Esophagus squamous epithelium (tissue), 5 donors: ENCODE measurements at places on chromosomes 1 and 21. TPM values are rescaled to one million over a fixed set of nuclear protein-coding genes. Genes with fewer than 3 reads are reported as not detected.

The RASAL2 gene
- total RNA-seq: 29.8 TPM

DNA sequence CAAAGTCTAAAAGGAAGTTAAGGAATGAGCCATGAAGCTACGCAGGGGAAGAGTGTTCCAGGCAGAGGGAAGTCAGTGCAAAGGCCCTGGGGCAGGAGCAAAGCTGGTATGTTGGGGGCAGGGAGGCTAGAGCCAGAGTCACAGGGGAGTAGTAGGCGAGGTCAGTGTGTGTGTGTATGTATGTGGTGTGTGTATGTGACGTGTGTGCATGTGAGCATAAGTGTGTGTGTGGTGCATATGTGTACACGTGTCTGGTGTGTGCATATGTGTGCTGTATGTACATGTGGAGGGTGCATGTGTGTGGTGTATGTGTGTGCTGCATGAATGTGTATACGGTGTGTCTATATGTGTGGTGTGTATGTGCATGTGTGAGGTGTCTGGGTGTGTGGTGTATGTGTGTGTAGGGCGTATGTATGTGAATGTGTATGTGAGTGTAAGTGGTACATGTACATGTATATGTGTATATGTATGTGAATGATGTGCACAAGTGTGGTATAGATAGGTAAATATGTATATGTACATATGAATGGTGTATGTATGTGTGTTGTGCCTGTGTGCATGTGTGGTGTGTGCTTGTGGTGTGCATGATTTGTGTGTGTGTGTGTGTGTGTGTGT, 20.8 kb upstream of the NID1 start:
- no peak for DNase-seq
- no peaks in the 10 kb centered on the region for H3K36me3 ChIP-seq
- H3K4me3 ChIP-seq: no peak overlapping the region
- H3K27me3 ChIP-seq: no peaks in the 10 kb centered on the region
- H3K27ac ChIP-seq: no peak overlapping the region

GRCh38 chr1:94285031-94285654, 47.8 kb upstream of the ARHGAP29 start:
- H3K27ac ChIP-seq: no peak overlapping the region
- H3K27me3 ChIP-seq: no peaks in the 10 kb centered on the region
- H3K36me3 ChIP-seq: no peaks in the 10 kb centered on the region

- DNase-seq: no peak
- H3K4me1 ChIP-seq: peaks cover 51% of the 10 kb centered on the region
- no peaks in the 10 kb centered on the region for H3K27me3 ChIP-seq
- peak overlapping the region; percentile 86 for H3K27ac ChIP-seq
- peaks cover 100% of the 10 kb centered on the region for H3K36me3 ChIP-seq
- H3K4me3 ChIP-seq: no peak overlapping the region
Measured at GRCh38 chr1:44644806-44645205, 29.5 kb downstream of the TMEM53 start.

- H3K4me1 ChIP-seq: no peaks in the 10 kb centered on the region
- no peak for DNase-seq
- no peak overlapping the region for H3K4me3 ChIP-seq
- H3K27me3 ChIP-seq: no peaks in the 10 kb centered on the region
- no peak overlapping the region for H3K27ac ChIP-seq
Measured at GRCh38 chr1:62516600-62516999, 79.8 kb downstream of the USP1 start.

- H3K27ac ChIP-seq: peak overlapping the region; percentile 65
- peaks cover 4% of the 10 kb centered on the region for H3K4me1 ChIP-seq
- peak overlapping the region; percentile 29 for H3K4me3 ChIP-seq
- DNase-seq: no peak
- no peaks in the 10 kb centered on the region for H3K27me3 ChIP-seq
Measured at GRCh38 chr1:38527373-38527966, 332.1 kb downstream of the RRAGC start.

GRCh38 chr1:86018283-86018923, 138.2 kb downstream of the COL24A1 start:
- no peak overlapping the region for H3K27ac ChIP-seq
- H3K4me3 ChIP-seq: no peak overlapping the region
- H3K4me1 ChIP-seq: no peaks in the 10 kb centered on the region
- DNase-seq: no peak

DNA sequence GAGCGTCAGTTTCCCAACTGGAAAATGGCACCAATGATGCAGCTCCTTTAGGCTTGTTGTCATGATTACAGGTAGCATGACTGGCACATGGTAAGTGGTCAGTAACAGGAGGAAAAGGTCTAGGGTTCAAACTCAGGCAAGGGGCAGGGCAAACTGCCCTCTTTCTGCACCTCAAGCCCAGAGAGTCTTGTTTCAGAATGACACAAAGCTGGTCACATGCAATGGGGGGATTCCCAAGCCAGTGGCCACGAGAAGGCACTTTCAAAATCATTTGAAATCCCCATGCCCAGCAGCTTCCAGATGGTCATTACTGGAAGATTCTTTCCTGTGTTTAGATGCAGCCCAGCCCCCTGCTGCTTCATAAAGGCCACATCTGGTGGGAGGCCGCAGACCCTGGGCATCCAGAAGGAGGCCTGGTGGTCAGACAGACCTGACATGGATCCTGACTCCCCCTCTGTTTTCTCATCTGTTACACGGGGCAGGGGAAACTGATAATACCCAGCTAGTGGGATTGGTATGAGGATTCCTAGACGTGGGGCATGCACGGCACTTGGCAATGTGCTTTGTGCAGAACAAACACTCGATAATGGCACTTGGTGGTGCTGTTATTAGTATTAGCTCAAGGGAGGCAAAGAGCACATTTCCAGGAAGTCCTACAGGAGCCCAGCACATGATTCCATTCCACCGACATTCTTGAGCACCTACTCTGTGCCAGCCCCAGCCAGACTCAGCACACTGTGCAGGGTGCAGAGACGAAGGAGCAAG, 6.9 kb upstream of the PLA2G2D start:
- H3K27ac ChIP-seq: no peak overlapping the region
- peaks cover 10% of the 10 kb centered on the region for H3K4me1 ChIP-seq
- DNase-seq: no peak
- H3K4me3 ChIP-seq: no peak overlapping the region
- H3K36me3 ChIP-seq: no peaks in the 10 kb centered on the region
- H3K27me3 ChIP-seq: no peaks in the 10 kb centered on the region

- no peaks in the 10 kb centered on the region for H3K27me3 ChIP-seq
- H3K27ac ChIP-seq: no peak overlapping the region
- no peaks in the 10 kb centered on the region for H3K4me1 ChIP-seq
- no peak overlapping the region for H3K4me3 ChIP-seq
Measured at GRCh38 chr1:239288820-239289554, 97.4 kb upstream of the CHRM3 start.

DNA sequence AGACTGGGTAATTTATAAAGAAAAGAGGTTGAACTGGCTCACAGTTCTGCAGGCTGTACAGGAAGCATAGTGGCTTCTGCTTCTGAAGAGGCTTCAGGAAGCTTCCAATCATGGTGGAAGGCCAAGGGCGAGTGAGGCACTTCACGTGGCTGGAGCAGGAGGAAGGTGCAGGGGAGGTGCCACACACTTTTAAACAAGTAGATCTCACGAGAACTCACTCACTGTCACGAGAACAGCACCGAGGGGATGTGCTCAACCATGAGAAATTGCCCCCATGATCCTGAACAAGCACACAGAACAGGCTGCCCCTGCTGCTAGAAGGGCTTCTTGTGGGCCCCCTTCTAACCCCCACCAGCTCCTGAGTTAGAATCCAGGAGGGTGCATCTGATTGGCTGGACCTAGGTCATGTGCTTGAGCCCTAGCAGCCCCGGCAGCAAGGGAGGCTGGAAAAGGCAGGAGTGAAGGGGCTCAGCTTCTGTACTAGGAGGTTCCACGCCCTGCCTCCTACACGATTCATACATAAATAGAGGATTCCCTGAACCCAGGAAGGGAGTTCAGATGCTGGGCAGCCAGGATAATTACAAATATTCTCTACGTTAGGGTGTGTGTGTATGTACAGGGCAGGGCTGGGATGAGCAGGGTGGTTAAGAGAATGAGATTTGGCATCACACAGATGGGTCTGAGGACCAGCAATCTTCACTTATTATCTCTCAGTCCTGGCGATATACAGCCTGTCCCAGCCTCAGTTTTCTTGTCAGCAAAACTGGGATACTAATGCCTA, 72.8 kb upstream of the ATP5PO start:
- no peak overlapping the region for H3K4me3 ChIP-seq
- no peak overlapping the region for H3K27ac ChIP-seq
- no peak for DNase-seq
- no peaks in the 10 kb centered on the region for H3K36me3 ChIP-seq
- no peaks in the 10 kb centered on the region for H3K4me1 ChIP-seq

GRCh38 chr1:152869808-152870419, 8.2 kb upstream of the SMCP start:
- H3K27me3 ChIP-seq: no peaks in the 10 kb centered on the region
- H3K27ac ChIP-seq: no peak overlapping the region
- H3K4me1 ChIP-seq: peaks cover 4% of the 10 kb centered on the region
- no peak for DNase-seq
- no peaks in the 10 kb centered on the region for H3K36me3 ChIP-seq

- no peaks in the 10 kb centered on the region for H3K27me3 ChIP-seq
- no peaks in the 10 kb centered on the region for H3K4me1 ChIP-seq
- no peaks in the 10 kb centered on the region for H3K36me3 ChIP-seq
- DNase-seq: no peak
- no peak overlapping the region for H3K4me3 ChIP-seq
- H3K27ac ChIP-seq: no peak overlapping the region
Measured at GRCh38 chr1:204756811-204757210, 71.3 kb upstream of the LRRN2 start.
